ENCODE measurements at places on chromosomes 6 and 20.

DNA sequence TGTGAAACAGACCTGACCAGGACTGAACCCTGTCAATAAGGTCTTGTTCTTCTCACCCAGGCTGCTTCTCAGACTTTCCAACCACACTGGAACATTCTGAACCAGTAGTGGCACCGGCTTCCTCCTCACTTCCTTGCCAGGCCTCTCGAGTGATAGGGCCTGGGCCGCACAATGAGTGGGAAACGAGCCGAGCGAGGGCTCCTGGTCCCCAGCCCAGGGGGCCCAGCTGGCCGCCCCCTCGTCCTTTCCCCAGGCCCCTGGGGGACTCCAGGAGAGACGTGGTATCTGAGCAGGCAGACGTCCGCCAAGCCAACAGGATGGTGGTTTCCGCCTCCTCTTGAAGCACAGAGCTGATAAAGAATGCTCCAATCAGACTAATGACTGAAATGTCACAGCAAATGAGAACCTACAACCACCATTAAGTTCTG, 117.9 kb downstream of the GMDS start:
- peak; percentile 5 for DNase-seq

DNA sequence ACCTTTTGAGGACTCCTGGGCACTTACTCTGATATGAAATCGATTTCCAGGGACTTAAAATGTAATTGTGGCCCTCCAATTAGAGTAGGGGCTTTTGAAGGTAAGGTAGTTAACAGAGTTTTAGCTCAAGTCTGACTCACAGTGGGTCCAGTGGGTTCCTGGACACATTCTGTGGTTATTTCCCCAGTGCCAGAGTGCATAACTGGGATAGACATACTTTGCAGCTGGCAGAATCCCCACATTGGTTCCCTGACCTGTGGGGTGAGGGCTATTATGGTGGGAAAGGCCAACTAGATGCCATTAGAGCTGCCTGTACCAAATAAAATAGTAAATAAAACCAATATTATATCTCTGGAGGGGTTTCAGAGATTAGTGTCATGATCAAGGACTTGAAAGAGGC, 243.8 kb upstream of the EPHA7 start:
- no peak for DNase-seq

GRCh38 chr6:135604035-135604860, 106.7 kb upstream of the AHI1 start:
- DNase-seq: no peak

DNA sequence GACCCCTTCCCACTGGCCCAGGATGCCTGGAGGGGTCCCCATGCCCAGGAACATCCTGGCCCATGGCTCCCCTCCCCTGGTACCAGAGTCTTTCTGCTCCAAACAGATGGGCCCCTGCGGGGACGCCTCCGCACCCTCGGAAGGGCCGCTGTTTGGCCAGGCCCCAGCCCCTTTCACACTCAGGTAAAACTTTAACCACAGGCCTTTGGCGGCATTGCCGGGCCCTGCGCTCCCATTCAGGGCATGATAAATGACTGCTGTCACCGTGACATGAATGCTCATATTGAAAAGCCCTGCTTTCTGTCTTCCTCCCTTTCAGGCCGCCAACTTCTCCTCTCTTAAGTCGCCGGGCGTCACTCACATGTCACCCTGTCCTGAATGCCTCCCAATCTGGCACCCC, 141.5 kb upstream of the TOP1 start:
- DNase-seq: no peak

DNA sequence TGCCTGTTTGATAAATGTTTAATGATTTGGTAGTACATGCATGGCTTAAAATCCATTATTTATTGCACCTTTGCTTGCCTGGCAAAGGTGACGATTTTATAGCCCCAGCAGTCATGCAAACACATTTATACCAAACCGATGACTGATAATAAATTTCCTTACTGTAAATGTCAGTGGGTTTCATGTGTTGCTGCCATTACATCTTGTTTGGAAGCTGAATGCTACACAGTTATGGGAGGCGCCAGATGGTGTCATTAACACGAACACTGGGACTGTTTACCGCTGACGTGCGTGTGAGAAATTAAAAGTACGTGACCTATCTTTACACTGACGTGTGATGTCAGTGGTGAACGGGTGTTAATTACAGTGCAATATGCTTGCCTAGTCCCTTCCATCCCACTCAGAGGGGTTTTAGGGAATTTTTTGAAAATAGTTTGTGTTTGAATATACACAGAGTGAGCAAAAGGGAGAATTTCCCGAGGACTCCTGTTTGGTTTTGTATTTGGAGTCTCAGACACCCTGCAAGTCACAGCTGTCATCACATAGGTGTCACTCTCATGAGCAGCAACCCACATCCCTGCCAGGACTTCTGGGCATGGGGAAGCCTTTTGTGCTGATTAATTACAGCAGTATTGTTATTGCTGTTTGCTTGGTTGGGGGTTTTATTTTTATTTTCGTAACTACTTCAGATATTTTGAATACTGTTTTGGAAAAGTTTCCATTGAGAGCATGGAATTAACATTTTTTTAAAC, 151.8 kb upstream of the INSM1 start:
- DNase-seq: no peak

- no peak for DNase-seq
Measured at GRCh38 chr6:125955973-125956372, 597 bp upstream of the HINT3 start.

GRCh38 chr6:165637586-165637985, 25.5 kb downstream of the PDE10A start:
- no peak for DNase-seq

GRCh38 chr6:136921381-136921935, 643 bp upstream of the SLC35D3 start:
- DNase-seq: no peak

DNA sequence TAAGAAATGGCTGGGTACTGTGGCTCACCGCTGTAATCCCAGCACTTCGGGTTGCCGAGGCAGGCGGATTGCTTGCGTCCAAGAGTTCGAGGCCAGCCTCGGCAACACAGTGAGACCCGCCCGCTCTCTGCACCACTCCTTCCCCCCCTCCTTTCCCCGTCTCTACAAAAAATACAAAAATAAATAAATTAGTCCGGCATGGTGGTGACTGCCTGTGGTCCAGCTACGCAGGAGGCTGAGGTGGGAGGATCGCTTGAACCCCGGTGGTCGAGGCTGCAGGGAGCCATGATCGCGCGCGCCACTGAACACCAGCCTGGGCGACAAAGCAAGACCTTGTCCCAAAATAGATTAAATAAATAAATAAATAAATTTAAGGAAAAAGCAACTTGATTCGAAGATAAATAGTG, 448 bp upstream of the RNF114 start:
- DNase-seq: no peak

- DNase-seq: no peak
Measured at GRCh38 chr20:37649017-37649416, 44.8 kb upstream of the CTNNBL1 start.

DNA sequence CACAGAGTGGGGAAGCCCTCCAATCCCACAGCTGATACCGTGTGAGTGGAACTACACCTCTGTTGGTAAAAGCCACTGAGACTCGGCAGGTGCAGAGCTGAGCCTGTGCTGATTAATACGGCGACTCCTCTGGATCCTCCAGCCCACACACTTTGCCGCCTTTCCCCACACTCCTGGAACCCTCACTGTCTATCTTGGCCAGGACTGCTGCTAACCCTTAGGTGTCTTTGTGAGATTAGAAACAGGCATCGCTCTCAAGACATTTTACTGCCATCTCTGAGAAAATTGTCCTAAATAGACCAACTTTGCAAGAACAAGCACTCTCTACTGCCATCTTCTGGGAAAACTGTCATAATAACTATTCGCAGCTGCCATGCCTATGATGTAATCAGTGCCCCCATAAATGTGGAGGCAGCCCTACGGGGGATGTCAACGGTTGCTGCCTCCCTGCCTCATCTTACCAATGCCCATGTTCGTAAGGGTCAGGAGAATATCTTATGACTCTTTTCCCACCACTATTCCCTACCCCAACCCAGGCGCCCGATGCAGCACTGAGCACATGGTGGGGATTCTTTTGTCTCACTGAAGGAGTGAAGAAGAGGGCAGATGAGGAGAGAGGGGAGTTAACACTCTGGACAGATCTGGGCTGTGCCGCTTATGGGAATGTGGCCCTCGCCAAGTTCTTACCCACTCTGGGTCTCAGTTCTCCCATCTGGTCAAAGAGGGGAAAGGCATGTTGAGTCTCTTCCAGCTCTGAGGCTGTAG, 26.1 kb upstream of the KCNB1 start:
- DNase-seq: no peak

DNA sequence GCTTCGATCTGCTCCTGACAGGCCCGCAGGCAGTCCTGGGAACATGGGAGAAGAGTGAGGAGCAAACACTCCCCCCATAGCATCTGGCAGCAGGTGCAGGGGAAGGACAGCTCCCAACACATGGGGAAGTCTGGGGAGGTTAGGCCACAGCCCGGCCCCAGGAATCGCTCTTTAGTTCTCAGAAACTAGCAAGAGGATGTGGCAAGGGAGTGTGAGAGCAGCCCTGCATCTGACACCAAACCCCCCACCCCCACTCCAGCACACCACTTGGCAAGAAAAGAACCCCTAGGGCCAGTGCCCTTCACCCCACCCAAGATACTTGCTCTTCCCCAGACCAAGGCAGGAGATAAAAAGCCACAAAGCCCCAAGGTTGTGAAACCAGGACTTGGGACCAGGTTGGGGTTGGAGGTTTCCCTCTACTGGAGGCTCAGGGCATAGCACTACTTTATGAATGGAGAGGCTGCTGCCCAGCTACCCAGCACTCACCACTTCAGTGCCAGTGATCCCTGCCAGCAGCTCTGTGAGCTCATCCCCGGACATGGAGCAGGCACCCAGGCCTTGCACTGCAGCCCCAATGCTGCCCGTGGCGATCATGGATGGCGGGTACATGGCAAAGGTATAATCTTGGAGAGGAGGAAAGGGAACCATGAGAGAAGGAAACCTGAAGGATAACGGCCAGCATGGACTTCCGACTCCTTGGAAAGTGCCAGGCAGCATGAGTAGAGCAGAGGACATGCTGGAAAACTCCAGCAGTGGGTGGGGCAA, 5.4 kb downstream of the CCND3 start:
- DNase-seq: peak; percentile 53

DNA sequence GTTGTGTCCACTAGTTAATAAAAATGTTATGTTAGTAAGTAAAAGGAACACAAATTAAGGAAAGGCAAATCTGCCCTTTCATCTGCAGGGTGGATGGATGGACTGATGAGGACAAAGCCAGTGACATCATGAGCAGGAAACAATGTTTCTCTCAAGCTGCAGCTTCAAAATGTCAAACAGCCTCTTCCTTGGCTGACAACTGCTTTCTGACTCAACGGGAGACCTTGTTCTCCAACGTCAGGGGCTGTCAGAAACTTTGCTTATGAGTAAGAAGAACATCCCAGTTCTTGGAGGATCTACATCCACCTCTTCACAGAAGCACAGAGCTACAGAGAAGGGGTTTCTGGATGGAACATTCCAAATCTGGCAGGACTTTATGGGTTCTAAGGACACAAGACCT, 6.0 kb downstream of the CST2 start:
- DNase-seq: no peak

- no peak for DNase-seq
Measured at GRCh38 chr20:12660918-12661317, 347.9 kb upstream of the SPTLC3 start.

DNA sequence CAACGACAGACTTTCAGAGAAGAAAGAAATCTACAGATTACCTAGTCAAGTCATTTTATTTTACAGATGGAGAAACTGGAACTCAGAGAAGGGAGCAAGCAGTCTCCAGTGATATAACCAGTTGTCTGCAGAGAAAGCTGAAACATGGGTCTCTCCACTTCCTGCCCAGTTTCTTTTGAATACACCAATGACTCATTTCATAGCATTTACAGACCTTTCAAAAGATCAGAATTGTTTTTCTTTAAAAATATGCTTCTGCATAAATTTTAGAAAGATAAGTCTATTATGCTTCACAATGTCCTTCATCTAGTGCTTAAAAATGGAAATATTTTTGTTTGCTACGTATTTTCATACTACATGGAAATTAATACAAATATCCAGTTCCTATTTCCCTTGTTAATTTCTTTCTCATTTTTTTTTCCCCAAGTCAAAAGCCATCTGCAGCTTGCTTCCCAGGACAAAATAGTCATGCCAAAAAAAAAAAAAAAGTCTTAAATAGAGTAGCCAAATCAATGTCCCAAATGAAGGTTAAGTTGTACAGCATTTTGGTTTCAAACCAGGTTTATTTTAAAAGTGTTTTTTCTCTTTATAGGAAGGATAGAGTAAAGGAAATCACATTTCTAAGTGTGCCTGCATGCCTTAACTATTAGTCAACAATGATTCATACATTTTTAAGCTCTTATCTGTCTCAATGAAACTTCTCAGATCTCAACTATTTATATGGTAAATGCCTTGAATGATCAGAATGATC, 36.9 kb downstream of the ARHGAP18 start:
- DNase-seq: no peak

- DNase-seq: no peak
Measured at GRCh38 chr6:41541364-41541763, 4.8 kb upstream of the FOXP4 start.

DNA sequence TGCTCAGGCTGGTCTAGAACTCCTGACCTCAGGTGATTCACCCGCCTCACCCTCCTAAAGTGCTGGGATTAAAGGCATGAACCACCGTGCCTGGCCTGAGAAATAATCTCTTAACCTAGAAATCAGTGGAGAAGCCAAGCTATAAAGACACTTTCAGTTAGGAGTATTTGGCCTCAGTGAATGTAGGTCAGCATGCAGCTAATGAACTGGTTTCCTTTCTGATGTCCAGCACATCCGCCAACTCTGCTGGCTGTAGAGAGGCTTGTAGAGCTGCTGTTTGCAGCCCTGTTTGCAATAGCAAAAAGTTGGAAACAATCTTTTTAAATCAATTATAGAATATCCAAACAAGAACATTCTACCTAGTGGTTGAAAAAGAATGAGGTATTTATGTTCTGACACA, 42.4 kb upstream of the ELOVL5 start:
- DNase-seq: no peak

DNA sequence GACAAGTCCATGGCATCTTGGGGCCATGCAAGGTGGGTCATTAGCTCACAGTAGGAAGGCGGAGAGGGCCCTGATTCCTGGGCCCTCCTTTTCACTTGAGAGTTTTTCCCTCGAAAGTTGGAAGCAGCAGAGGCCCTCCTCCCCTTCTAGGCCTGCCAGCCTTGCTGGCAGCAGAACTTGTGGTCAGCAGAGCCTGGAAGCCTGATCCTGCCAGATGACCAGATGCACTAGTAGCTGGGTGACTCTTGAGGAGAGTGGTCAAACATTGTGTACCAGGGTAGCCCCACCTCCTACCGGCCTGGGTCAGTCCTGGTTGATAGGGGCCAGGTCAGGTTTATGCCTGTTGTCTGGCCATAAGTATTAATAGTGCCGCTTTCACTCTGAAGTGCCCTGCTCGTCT, 3.8 kb upstream of the HMGA1 start:
- DNase-seq: no peak

- no peak for DNase-seq
Measured at GRCh38 chr6:52591832-52592231, 15.0 kb upstream of the TRAM2 start.

- DNase-seq: no peak
Measured at GRCh38 chr6:82094166-82094806, 153.3 kb downstream of the IBTK start.

Data from stimulated activated CD8-positive, alpha-beta memory T cell treated with anti-CD3 and anti-CD28 coated beads, Interleukin-7, amount 100 ng/mL, for 1 hour (primary cell).